ENCODE measurements at places on chromosomes 4 and X.

GRCh38 chr4:168162604-168163003 is 70.3 kb downstream of the ANXA10 start:
- DNase-seq, result no peak

DNA sequence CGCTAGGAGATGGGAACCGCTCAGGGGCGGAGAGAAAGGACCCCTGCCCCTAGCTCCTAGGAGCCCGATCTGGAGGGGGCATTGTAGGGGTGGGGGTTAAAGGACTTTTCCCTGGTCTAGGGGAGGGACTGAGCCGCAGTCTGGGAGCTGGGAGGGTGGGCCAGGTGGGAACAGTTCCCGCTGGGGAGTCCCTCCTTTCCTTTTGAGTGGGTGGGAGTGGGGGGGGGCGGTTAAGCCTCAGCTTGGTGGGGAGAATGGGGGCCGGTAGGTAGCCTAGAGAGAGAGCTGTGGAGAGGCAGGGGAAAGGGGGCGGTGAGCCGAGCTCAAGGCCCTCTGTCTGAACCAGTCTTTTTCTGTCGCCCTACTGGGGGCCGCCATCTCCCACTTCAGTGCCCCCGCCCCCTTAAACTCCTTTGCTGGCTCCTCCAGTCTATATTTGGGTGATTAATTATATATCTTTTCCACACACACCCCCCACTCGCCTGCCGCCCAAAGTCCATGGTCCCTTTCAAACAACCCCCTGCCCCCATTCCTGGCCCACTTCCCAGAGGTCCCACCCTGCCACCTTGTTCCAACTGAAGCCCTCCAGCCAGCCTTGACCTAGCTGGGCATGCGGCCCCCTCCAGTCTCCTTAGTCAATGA is 822 bp downstream of the ZNF275 start:
- no peak for DNase-seq

DNA sequence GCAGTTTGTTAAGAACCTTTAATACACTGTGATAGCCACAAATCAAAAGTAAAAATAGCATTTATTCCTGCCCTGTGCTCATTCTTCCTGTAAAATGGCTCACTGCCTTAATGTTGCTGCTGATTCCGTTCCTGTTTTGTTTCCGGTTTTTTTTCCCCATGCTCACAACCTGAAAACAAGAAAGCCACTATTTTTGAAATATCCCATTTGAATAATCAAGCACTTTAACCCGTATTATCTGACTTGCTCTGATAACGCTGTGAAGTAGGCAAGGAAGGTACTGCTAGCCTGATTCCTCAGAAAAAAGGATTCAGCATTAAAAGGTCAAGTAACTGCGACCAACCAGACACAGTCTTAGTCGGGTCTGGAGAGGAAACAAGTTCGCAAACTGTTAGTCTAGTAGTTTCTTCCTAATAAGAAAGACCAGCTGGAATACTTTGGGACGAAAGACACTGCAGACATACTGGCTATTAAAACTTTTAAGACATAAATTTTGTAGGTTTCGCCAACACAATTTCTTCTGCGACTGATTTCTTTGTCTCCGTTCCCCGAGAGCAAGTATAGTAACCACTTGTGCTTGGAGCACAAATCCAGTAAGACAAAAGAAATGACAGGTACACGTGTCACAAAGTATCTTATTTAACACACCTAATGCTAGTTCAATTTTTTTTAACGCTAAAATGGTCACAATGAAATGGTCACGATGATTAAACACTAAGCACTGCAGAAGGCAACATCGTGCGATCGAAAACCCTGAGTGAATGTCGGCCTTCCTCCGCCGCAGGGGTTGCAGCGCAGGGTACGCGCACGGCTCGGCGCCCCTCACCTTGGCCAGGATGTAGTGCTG is 802 bp downstream of the COX18 start:
- no peak for DNase-seq

DNA sequence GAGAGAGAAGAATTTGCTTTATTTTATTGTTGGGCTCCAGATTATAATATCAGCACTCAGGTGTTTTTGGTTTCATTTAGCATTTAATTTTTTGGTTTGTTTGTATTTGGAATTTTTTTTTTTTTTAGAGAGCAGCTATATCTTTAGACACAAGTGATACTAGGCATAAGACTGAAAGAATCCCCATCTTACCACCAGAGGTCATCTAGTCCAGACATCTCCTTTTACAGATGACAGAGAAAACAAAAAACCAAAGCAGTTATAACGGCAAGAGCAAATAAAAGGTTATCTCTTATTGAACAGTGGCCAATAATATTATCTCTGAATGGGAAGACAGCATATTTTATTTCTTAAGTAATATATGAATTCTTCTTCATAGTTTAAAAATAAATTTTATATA is 22.8 kb downstream of the USP38 start:
- no peak for DNase-seq

GRCh38 chrX:9038244-9038643 is 4.3 kb upstream of the FAM9B start:
- DNase-seq, result no peak

DNA sequence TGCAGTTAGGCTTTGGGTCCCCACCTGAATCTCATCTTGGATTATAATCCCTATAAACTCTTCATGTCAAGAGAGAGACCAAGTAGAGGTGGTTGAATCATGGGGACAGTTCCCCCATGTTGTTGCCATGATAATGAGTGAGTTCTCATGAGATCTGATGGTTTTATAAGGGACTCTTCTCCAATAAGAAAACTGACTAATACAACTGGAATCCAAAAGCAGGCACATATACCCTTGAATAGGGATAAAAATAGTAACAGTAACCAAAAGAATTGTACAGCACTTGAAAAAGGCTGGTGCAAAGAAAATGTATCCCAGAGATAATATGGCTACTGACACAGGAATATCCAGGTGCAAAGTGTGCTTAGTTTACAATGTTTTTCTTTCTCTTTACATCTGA is 351.5 kb upstream of the MAD2L1 start:
- no peak for DNase-seq

DNA sequence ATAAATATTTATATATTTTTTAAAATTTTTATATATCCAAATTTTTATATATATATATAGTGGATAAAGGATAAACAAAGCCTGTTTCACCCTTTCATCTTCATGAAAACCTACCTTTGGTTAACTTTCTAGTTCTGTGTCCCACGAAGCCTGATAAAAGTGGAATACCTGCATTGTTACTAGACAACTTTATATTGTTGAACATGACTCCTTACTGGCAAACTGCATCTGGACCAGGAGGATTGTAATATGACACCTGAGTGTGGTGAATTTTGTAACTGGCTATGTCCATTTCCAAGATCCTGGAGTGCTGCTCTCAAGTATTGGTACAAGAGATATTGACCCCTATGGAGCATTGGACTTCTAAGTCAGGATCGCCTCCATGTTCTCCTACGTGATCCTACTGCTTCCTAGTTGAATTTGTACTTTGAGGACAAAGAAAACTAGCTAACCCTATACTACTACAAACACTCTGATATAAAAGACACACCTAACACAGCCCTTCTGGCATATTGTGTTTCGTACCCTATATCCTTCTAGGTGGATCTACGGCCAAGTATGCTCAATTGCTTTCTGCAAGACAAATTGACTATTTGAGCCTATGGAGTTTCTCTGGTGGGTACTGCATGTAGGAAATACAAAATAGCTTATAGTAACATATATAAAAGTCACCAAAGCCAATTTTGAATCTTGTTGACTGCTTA is 61.3 kb upstream of the PRRG1 start:
- no peak for DNase-seq

- DNase-seq, result no peak
Measured at GRCh38 chrX:105781804-105782203, 40.5 kb upstream of the NRK start.

DNA sequence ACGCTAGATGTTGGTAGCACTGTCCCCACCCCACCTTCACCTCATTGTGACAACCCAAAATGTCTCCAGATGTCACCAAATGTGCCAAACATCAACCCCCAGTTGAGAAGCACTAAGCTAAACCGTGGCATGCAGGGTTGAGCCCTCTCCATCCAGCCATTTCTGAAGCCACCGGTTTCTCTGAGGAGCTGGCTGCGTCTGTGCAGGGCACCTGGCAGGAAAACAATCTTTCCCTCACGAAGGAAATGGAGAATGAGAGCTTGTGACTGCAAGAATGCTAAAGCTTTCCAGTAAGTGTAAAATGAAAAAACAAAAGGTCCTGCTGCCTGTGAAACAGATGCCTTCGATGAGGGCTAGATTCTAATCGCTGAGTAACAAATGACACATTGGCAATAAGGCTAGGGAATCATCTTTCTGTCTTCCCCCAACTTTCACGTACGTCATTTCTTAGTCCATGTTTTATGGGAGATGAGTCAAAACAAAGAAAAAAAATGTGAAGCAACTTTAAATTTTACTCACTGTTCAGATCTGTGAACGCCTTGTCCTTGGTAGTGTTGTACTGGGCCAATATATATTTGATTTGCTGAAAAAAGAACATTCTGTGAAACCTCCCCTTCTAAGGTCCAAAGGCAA is 59.9 kb downstream of the PROM1 start:
- no peak for DNase-seq

DNA sequence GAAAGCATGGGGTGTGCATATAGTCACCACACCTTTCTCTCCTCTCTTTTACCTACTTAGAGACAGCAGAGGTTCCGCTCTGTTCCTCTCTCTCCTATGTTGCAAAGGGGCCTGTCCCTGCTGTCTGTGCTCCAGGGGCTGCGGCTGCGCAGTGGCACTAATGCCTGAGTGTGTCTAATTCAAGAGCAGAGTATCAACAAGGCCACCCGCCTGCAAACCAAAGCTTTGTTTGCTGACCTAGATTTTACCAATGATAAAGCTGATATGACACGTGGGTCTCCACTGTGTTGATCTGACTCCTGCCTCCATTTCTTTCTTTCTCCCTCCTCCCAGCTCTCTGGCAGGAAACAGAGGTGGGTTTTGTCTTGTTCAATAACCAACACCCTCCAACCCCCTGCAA is 74.9 kb downstream of the NSG1 start:
- peak; percentile 3 for DNase-seq

DNA sequence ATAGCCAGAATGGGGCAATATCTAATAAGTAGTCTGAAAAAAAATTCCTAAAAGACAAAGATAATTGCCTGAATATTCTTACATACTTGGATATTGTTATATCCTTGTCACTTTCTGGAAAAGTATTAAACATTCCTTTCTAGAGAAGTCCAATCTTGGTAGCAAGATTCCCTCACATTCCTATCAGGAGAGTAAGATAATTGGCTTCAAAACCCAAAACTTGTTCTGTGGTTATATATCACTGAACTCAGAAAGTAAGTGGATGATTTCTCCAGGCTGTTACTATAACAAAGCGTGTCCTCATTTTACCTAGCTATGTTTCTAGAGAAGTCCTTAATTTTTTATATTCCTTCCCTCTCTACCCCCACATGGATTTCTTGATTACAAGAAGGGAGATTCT is 46.0 kb upstream of the TEX13A start:
- no peak for DNase-seq

DNA sequence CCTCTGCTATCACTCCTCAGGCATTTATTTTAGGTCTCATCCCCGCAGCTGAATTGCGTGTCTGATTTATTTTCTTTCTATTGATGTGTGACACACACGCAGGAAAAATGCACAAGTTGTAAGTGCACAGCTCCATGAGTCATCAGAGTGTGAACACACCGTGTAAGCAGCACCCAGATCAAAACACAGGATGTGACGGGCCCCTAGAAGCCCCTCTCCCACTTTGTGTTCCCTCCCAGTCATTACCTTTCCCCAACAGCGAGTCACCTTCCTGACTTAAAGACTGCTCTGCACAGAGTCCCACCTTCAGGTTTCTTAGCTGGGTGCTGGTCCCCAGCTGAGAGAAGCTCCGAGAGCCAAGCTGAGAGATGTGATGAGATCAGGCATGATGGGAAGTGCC is 436.7 kb downstream of the MID1IP1 start:
- DNase-seq, result no peak

- no peak for DNase-seq
Measured at GRCh38 chr4:97786306-97786920, 356.9 kb downstream of the STPG2 start.

DNA sequence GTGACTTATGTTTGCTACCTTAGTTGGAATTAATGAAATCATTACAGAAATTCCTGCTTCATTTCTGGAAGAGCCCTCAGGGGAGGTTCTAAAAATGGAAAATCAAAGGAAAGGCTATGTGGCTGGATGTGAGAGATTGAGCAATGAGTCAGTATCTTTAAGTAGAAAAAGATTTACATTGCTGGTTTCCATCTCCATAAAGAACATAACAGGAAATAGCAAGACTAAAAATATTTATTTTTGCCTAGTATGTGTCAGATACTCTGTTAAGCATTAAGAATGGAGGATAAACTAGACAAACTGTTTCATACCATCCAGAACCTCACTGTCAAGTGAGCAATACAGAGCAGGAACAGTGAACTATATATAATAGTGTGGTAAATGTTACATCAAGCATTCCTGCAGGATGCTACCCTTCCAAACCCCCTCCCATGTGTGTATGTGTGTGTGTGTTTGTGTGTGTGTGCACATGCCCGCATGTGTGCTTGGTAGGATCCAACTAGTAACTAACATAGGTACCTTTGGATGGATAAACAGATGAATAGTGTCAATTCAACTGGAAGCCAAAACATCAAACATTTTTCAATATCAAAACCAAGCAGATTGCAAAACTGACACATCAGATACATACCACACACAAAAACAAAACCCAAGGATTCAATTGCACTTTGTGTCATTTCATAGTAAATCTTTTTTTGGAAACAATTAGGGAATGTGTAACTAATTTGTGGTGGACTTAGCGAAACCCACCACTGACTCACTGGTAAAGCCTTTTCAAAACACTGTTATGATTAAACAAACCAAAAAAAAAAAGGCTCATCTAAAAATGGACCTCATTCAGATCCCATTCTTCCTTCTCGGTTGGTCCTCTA is 223.4 kb downstream of the SHROOM3 start:
- DNase-seq, result no peak

DNA sequence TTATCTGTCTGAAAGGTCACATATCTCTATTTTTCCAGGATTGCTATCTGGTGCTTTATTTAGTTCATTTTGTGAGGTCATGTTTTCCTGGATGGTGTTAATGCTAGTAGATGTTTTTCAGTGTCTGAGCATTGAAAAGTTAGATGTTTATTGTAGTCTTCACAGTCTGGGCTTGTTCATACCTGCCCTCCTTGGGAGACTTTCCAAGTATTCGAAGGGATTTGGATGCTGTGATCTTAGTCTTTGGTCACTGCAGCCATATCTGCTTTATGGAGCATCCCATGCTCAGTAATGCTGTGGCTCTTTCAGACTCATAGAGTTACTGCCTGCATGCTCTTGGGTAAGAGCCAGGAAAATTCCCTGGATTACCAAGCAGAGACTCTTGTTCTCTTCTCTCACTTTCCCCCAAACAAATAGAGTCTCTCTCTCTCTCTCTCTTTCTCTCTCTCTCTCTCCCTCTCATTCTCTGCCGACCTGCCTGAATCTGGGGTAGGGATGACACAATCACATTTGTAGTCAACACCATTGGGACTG is 130.0 kb downstream of the AR start:
- no peak for DNase-seq

DNA sequence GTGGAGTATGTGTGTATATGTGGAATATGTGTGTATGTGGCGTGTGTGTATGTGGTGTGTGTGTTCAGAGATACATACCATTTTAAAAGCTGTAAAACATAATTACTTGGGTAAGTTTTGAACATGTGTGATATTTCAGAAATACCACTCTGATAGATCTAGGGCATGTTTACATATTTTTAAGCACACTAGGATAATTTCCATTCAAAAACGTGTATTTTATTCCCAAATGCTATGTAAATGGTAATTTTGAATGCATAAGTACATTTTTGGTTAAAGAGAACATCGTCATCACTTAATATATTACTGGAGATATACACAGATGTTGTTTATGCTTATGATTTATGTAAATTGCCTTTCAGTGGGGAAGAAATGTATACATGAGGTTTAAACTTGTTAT is 34.7 kb upstream of the SHISA3 start:
- DNase-seq, result no peak

GRCh38 chr4:129668092-129668491 is 572.1 kb downstream of the C4orf33 start:
- DNase-seq, result no peak

Data from stimulated activated CD4-positive, alpha-beta T cell treated with anti-CD3 and anti-CD28 coated beads, Interleukin-4, amount 100 ng/mL, for 48 hours (primary cell).